ENCODE measurements at places on chromosomes 2 and 18.

- no peaks in the 10 kb centered on the region for H3K36me3 ChIP-seq
- no peak for DNase-seq
- no peak overlapping the region for H3K4me3 ChIP-seq
- no peak overlapping the region for H3K27ac ChIP-seq
- no peaks in the 10 kb centered on the region for H3K27me3 ChIP-seq
Measured at GRCh38 chr2:82857967-82858366, 1601.1 kb downstream of the SUCLG1 start.

GRCh38 chr2:177881008-177881747, 191.4 kb downstream of the PDE11A start:
- no peak overlapping the region for H3K4me3 ChIP-seq
- no peak overlapping the region for H3K27ac ChIP-seq
- no peaks in the 10 kb centered on the region for H3K27me3 ChIP-seq
- H3K4me1 ChIP-seq: no peaks in the 10 kb centered on the region
- no peaks in the 10 kb centered on the region for H3K36me3 ChIP-seq

DNA sequence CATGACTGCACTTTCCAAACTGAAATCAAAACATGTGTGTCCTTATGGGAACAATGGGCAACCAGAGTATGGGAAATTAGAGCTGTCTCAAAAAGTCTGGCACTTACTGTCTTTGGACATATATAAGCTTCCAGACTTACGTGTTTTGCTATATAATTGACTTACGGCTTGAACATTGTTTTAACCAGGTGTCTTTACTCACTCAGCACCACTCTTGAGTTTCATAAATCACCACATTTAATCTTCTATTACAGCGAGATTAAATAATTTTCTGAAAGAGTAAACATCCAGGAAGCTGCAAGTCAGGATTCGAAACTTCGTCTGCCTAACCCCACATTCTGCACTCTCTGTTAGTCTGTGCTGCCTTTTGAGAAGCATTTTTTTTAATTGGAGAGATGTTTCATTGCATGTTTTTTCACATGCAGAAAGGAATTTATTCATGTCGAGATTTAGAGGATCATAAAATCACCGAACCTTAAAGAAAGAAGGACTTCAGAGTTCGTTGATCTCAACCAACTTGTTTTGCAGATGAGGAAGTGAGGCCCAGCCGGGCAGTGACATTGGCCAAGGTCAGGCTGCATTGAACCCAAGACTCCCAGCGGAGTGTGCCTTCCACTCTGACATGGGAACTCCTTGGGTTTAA, 137.3 kb downstream of the SETBP1 start:
- H3K36me3 ChIP-seq: no peaks in the 10 kb centered on the region
- peaks cover 27% of the 10 kb centered on the region for H3K4me1 ChIP-seq
- DNase-seq: no peak
- no peaks in the 10 kb centered on the region for H3K27me3 ChIP-seq
- no peak overlapping the region for H3K27ac ChIP-seq

- peaks cover 26% of the 10 kb centered on the region for H3K4me1 ChIP-seq
- no peak overlapping the region for H3K4me3 ChIP-seq
- no peaks in the 10 kb centered on the region for H3K27me3 ChIP-seq
- no peak for DNase-seq
- H3K27ac ChIP-seq: no peak overlapping the region
Measured at GRCh38 chr2:224594840-224595239, 9.7 kb upstream of the CUL3 start.

GRCh38 chr2:240460253-240460711, 24.8 kb downstream of the GPC1 start:
- H3K27me3 ChIP-seq: no peaks in the 10 kb centered on the region
- H3K36me3 ChIP-seq: peaks cover 10% of the 10 kb centered on the region
- no peak for DNase-seq
- no peak overlapping the region for H3K4me3 ChIP-seq

GRCh38 chr2:42895134-42895790, 102.9 kb upstream of the HAAO start:
- H3K27ac ChIP-seq: no peak overlapping the region
- no peaks in the 10 kb centered on the region for H3K36me3 ChIP-seq
- H3K27me3 ChIP-seq: no peaks in the 10 kb centered on the region
- H3K4me1 ChIP-seq: peaks cover 8% of the 10 kb centered on the region
- H3K4me3 ChIP-seq: no peak overlapping the region
